ENCODE measurements at places on chromosomes 7 and 10. TPM values are rescaled to one million over a fixed set of nuclear protein-coding genes. Genes with fewer than 3 reads are reported as not detected.

SRRM3 gene
- total RNA-seq: 7.6 TPM

CAMK2G gene
- total RNA-seq: 26.6 TPM

FXYD4 gene
- not detected for total RNA-seq

CYP2W1 gene
- total RNA-seq: not detected

SPDYE16 gene
- total RNA-seq: not detected

TCERG1L gene
- 5.4 TPM for total RNA-seq

ZNF853 gene
- 6.5 TPM for total RNA-seq

ITGB8 gene
- total RNA-seq: 2.2 TPM

GJC3 gene
- 0.10 TPM for total RNA-seq

COL13A1 gene
- 16.6 TPM for total RNA-seq

LRRC17 gene
- total RNA-seq: 1.0 TPM

NKX1-2 gene
- total RNA-seq: 57.8 TPM

ARHGEF5 gene
- 15.9 TPM for total RNA-seq

TUBB8 gene
- 2.5 TPM for total RNA-seq

LRGUK gene
- 0.59 TPM for total RNA-seq

KIAA1549 gene
- 6.0 TPM for total RNA-seq

GSTO2 gene
- total RNA-seq: 20.6 TPM

AKR1C4 gene
- total RNA-seq: not detected

INA gene
- total RNA-seq: 25.0 TPM

CNPY1 gene
- 2.4 TPM for total RNA-seq

All from H7 (cell line).